Progenitor cell of endocrine pancreas (in vitro differentiated cells): ENCODE measurements at places on chromosomes 3 and 15. TPM values are rescaled to one million over a fixed set of nuclear protein-coding genes. Genes with fewer than 3 reads are reported as not detected.
A peak's percentile ranks its signal among the peaks of the same experiment; 100 is the strongest.

GRCh38 chr3:48661501-48662144 is 1.1 kb downstream of the CELSR3 start:
- H3K27ac ChIP-seq = peak overlapping the region; percentile 37
- H3K4me1 ChIP-seq = peaks cover 8% of the 10 kb centered on the region
- DNase-seq = peak; percentile 72
- peak overlapping the region; percentile 66 for H3K4me3 ChIP-seq
- H3K27me3 ChIP-seq = peaks cover 3% of the 10 kb centered on the region
- peaks cover 8% of the 10 kb centered on the region for H3K36me3 ChIP-seq

GRCh38 chr3:196141052-196141865 is 59.4 kb upstream of the TFRC start:
- H3K4me3 ChIP-seq = no peak overlapping the region
- H3K36me3 ChIP-seq = no peaks in the 10 kb centered on the region
- DNase-seq = no peak

GRCh38 chr15:78983146-78983918 is 38.5 kb upstream of the CTSH start:
- H3K36me3 ChIP-seq = no peaks in the 10 kb centered on the region
- no peaks in the 10 kb centered on the region for H3K4me1 ChIP-seq
- H3K27me3 ChIP-seq = peaks cover 4% of the 10 kb centered on the region
- no peak for DNase-seq

- H3K4me1 ChIP-seq = peaks cover under 1% of the 10 kb centered on the region
- no peaks in the 10 kb centered on the region for H3K36me3 ChIP-seq
- no peak overlapping the region for H3K27ac ChIP-seq
- no peak for DNase-seq
- no peak overlapping the region for H3K4me3 ChIP-seq
These were observed 5.6 kb upstream of the SLC33A1 start for GRCh38 chr3:155859859-155860258.

GRCh38 chr3:179666436-179667035 is 13.7 kb downstream of the USP13 start:
- H3K4me1 ChIP-seq = peaks cover 5% of the 10 kb centered on the region
- no peak overlapping the region for H3K27ac ChIP-seq
- H3K4me3 ChIP-seq = no peak overlapping the region
- DNase-seq = no peak

GRCh38 chr15:99536422-99537040 is 29.3 kb upstream of the MEF2A start:
- DNase-seq = no peak
- no peaks in the 10 kb centered on the region for H3K36me3 ChIP-seq
- no peaks in the 10 kb centered on the region for H3K4me1 ChIP-seq
- no peaks in the 10 kb centered on the region for H3K27me3 ChIP-seq
- no peak overlapping the region for H3K27ac ChIP-seq

- H3K27me3 ChIP-seq = no peaks in the 10 kb centered on the region
- no peak overlapping the region for H3K27ac ChIP-seq
- no peak overlapping the region for H3K4me3 ChIP-seq
- no peak for DNase-seq
These were observed 10.9 kb downstream of the BNIP2 start for GRCh38 chr15:59678172-59678571.

- no peaks in the 10 kb centered on the region for H3K36me3 ChIP-seq
- no peak for DNase-seq
- H3K27ac ChIP-seq = no peak overlapping the region
- peaks cover 28% of the 10 kb centered on the region for H3K4me1 ChIP-seq
These were observed 707.8 kb upstream of the GOLIM4 start for GRCh38 chr3:168803536-168803935.

DNA sequence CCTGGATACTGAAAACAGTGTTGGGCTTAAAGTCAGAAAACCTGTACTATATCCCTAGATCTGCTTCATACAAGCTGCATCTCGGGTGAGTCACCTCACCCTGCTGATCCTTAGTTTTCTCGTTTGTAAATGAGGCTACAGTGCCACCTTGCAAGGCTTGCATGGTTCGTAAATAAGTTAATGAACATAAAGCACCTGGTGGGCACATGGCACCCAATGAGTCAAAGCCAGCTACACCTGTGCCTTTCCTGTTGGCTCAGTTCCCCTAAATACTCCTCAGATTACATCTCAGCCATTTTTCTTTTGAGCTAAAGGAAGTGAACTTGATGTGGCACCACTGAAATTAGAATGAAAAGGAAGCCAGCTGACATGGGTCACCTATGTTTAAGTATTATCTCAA is 26.5 kb downstream of the RTP1 start:
- no peak overlapping the region for H3K27ac ChIP-seq
- H3K27me3 ChIP-seq = peaks cover 13% of the 10 kb centered on the region
- DNase-seq = no peak
- H3K36me3 ChIP-seq = no peaks in the 10 kb centered on the region
- H3K4me1 ChIP-seq = peaks cover 5% of the 10 kb centered on the region
- H3K4me3 ChIP-seq = no peak overlapping the region

DNA sequence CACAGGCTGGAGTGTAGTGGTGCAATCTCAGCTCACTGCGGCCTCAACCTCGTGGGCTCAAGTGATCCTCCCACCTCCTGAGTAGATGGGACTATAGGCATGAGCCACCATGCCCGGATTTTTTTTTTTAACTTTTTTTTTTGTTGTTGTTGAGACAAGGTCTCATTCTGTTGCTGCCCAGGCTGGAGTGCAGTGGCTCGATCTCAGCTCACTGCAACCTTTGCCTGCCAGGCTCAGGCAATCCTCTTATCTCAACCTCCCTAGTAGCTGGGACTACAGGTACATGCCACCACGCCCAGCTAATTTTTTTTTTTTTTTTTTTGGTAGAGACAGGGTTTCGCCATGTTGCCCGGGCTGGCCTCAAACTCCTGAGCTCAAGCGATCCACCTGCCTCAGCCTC is 64.1 kb downstream of the NOX5 start:
- H3K36me3 ChIP-seq = no peaks in the 10 kb centered on the region
- H3K27me3 ChIP-seq = peaks cover 23% of the 10 kb centered on the region
- H3K27ac ChIP-seq = no peak overlapping the region
- DNase-seq = no peak

GRCh38 chr15:42450425-42450790 is 40.5 kb downstream of the ZNF106 start:
- no peaks in the 10 kb centered on the region for H3K4me1 ChIP-seq
- H3K36me3 ChIP-seq = peaks cover 27% of the 10 kb centered on the region

DNA sequence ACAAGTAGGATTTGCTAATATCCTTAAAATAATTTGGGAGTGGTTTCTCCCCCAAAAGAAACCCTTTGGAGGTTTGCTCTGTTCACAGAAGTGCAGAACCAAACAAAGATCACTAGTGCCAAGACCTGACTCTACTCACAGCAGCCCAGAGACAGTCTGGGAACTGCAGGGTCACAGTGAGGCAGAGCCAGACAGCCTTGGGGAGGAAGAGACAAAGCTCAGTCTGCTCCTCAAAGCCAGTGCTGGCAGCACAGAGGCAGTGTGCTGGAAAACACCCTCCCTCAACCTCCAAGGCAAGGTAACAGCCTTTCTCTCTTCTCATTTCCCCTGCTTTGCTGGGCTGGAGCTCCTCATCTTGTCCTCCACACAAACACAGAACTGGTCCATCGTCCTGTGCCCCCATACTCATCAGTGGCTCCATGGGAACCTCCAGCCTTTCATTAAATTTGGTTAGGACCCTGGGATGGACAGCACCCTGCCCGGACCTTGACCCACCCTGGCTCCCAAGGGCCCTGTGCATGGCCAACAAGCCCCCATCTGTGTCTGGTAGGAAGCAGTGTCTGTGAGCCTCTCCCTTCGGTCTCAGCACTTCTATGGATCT is 12.6 kb downstream of the RAB6B start:
- H3K36me3 ChIP-seq = no peaks in the 10 kb centered on the region
- H3K4me3 ChIP-seq = no peak overlapping the region
- no peak for DNase-seq
- no peaks in the 10 kb centered on the region for H3K4me1 ChIP-seq

DNA sequence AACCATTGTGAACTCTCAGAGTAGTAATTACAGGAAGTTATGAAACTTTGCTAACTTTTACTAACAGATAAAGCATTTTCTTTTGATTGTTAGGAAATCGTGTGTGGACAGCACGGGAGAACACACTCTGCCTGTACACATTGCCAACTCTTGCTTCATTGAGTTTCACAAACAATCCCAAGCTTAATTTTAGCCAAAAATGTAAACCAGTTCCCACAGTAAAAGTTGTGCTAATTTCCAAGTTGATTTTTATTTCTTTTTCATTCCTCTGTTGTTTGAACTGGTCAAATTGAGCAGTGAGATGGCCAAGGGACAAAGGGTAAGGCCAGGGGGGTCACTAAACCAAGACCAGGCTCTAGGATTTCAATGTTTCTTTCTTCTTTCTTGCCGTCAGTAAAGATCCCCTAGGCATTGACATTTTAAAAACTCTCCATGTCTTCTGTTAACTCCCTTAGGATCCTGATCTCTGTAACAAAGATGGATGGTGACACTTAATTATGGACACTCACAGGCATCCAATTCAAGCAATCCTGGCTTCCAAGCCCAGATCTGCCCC is 414.9 kb downstream of the RBMS3 start:
- no peak for DNase-seq
- H3K4me1 ChIP-seq = peaks cover 26% of the 10 kb centered on the region
- no peak overlapping the region for H3K4me3 ChIP-seq
- H3K36me3 ChIP-seq = peaks cover 5% of the 10 kb centered on the region

GRCh38 chr3:23406601-23407000 is 203.5 kb downstream of the UBE2E2 start:
- no peak overlapping the region for H3K27ac ChIP-seq
- H3K4me1 ChIP-seq = peaks cover 7% of the 10 kb centered on the region
- no peaks in the 10 kb centered on the region for H3K36me3 ChIP-seq
- DNase-seq = no peak
- no peak overlapping the region for H3K4me3 ChIP-seq

GRCh38 chr15:48963524-48964113 is at the start of gene SHC4:
Gene SHC4, minus strand, starts transcription at chr15:48963919. Its CDS starts 904 bp downstream, at chr15:48963015.
- no peak for DNase-seq
- H3K4me3 ChIP-seq = peak within 1 kb of the TSS; percentile 74
- H3K27ac ChIP-seq = peak within 1 kb of the TSS; percentile 2
- H3K4me1 ChIP-seq = peaks cover 12% of the 10 kb centered on the region
- peaks cover 43% of the 10 kb centered on the region for H3K27me3 ChIP-seq
- no peaks in the 10 kb centered on the region for H3K36me3 ChIP-seq

DNA sequence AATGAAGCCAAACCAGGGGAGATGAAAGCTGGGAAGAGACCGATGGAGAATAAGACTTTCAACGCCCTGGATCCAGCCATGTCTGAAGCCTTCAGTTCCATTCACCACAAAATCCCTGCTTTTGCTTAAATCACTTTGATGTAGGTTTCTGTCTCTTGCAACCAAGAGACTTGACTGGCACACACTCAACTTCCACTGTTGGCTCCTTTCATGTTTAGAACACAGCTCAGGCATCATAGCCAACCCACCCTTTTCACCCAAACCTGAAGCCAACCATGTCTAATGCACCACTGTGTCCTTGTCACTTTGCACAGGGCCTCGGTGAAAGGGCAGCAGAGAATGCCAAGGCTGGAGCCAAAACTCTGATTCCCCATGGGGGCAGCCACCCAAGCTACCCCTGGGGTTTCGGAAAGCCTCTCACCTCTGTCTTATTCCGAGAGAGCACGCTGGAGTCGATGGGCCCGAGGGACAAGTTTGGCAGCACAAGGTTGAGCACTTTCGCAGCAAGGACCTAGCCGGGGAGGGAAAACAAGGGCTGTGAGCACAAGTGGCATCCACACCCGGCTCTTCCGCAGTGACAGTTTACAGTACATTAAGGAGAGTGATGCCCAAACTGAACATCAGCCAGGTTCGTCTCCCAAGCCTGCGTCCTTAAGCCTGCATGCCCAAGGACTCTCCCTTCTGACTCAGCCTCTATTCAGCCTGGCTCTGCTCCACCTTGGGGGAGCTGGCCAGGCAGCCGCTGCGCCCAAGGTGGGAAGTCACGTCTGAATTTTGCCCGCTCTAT is 37.6 kb downstream of the ABTB1 start:
- H3K4me3 ChIP-seq = no peak overlapping the region
- H3K36me3 ChIP-seq = no peaks in the 10 kb centered on the region
- H3K27me3 ChIP-seq = peaks cover 32% of the 10 kb centered on the region
- peaks cover 9% of the 10 kb centered on the region for H3K4me1 ChIP-seq
- H3K27ac ChIP-seq = no peak overlapping the region
- no peak for DNase-seq

The NMNAT3 gene
- 3.5 and 4.5 TPM in 2 replicates for total RNA-seq

The LACTB gene
- total RNA-seq = 10.2 and 11.5 TPM in 2 replicates

The CSPG4 gene
- 0.41 and 0.51 TPM in 2 replicates for total RNA-seq

The LINGO1 gene
- total RNA-seq = 35.1 and 41.3 TPM in 2 replicates

The PPARG gene
- total RNA-seq = 17.1 and 17.5 TPM in 2 replicates

The LYSMD2 gene
- total RNA-seq = 4.0 and 5.0 TPM in 2 replicates

The TNIK gene
- total RNA-seq = 15.7 and 17.7 TPM in 2 replicates

The PLS1 gene
- 15.7 and 16.0 TPM in 2 replicates for total RNA-seq

The MKRN3 gene
- total RNA-seq = 0.24 and 0.46 TPM in 2 replicates

The GPR149 gene
- total RNA-seq = not detected in 2 replicates

The PLA2G4E gene
- 0.09 TPM in 1 of 2 replicates, not detected in the other for total RNA-seq

The ADGRG7 gene
- total RNA-seq = 1.3 and 1.4 TPM in 2 replicates
